ENCODE measurements at places on chromosomes 3 and 15.

DNA sequence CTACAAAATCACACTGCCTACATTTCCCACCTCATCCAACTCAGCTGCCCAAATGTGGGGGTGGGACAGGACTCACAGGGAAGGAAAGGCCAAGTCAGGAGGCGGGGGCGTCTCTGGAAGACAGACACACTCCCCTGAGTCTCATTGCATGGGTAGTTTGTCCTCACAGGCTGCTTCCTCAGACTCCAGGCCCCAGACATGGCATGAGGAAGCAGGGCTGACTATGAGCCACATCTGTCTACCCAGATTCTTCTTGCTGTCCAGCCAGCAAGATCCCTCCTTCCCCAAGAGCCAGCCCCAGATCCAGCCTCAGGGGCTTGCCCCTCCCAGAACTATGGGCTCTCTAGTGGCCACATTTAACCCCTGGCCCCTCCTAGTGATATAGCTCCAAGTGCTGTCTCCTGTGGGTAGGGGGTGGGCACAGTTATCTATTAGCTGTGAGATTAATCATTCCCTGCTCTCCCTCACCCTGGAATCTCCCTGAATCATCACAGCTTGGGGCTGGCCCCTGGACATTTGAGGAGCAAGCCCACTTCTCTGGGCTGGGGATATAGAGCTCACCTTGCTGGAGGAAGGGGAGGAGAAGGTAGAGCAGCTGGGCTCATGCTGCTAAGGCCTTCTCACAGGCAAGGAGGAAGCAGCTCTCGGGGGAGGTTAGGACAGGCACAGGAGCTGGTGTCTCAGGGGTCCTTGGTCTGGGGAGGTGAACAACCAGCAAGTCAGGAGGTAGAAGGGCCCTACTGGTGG, 2.1 kb upstream of the CCDC33 start:
- DNase-seq: no peak

DNA sequence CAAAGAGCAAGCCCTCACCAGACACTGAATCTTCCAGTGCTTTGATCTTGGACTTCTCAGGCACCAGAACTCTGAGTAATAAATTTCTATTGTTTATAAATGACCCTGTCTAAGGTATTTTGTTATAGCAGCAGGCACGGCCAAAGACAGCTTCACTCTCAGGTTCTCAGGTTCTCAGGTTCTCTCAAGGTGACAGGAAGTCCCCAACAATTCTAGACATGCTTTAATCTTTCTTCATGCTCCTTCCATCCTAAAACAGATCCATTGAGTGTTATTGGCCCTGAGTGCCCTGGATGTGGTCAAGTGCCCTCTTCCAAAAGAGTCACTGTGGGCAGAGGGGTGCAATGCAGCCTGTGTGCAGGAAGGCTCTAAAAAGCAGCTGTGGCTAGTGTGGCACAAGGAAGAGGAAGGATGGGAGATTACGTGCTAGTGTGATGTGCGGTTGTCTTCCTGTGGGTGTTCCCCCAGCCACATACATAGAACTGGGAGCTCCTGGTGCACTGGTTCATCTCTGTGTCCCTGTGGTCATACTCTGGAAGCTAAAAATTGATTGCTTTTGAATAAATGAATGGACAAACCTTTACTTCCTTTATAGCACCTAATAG, 11.0 kb upstream of the RAB7A start:
- peak; percentile 40 for DNase-seq

GRCh38 chr3:174330303-174330702, 528.8 kb upstream of the NAALADL2 start:
- DNase-seq: no peak

DNA sequence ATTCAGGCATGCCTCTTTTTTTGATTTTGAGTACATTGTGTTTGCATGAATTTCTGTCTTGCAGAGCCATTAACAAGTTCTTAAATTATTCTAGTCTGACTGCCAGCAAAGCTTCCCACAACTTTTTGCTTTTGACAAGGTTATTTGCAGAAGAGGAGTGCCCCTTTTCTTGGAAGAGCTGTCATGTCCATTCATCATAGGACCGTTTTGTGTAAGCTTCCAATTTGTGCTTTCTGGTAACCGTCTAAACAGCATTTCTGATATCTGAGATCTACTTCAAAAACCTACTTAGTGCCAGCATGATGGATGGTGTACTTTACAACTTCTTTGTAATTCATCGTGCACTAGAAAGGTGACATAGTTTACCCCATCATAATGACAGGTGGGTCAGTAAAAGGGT, 379.7 kb downstream of the NAALADL2 start:
- DNase-seq: no peak

DNA sequence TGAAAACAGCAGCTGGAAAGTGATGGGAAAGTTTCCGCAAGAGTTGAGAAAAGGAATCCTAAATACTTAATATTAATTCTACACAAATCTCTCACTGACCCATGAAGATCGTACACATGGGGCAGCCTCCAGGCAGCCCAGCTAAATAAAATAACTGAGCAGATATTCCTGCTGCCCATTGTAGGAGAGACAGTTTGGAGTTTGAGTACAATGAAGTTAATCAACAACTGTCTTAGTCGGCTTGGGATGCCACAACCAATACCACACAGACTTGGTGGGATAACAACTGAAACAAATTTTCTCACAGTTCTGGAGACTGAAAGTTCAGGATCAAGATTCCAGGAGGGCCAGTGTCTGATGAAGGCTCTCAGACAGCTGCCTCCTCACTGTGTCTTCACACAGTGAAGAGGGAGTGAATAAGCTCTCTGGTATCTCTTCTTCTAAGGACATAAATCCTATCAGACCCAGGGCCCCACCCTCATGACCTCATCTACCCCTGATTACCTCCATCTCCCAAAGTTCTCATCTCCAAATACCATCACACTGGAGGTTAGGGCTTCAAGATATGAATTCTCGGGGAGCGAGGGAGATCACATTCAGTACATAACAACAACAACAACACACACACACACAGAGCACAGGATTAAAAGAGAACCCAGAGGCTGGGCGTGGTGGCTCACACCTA, 9.7 kb downstream of the TRPM7 start:
- DNase-seq: no peak

DNA sequence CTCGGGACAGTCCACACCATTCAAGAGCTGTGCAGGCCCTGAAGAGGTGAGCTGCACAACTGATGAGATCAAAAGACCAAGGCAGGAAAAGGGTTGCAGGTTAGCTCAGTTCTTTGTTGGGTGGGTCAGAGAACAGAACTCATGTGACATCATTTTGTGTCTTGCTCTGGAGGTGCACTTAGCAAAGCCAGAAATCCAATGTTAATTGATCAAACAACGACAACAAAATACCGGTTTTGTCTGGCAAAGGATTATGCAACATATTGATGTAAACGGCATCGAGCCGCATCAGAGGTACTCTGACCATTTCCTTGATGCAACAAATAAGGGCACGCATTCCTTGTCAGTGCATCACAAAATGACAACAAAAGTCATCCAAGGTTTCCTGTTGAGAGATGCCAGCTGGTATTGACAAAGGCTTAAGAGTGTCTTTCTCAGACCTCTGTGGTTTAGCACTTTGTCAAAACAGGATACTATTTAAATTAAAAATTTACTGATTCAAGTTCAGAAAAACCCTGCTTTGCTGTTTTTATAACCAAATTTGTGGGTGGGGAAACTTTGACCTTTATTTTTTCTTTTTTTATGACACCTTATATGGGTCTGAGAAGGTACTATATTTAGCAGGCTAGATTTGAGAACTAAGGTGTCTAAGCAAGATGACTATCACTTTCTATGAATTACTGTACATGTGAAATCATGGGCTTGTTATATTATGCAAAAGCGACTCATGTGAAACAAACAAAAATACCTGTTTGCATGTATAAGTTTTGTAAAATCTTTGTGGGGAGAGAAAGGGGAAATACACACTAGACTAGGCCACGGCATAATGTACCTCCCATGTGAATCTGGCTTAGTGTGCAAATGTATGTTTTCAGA, 496.1 kb downstream of the FOXP1 start:
- DNase-seq: peak; percentile 72

- DNase-seq: no peak
These were observed 7.6 kb upstream of the PLA2G4F start for GRCh38 chr15:42163947-42164550.

GRCh38 chr3:147395899-147396711, 10.2 kb downstream of the ZIC4 start:
- no peak for DNase-seq

DNA sequence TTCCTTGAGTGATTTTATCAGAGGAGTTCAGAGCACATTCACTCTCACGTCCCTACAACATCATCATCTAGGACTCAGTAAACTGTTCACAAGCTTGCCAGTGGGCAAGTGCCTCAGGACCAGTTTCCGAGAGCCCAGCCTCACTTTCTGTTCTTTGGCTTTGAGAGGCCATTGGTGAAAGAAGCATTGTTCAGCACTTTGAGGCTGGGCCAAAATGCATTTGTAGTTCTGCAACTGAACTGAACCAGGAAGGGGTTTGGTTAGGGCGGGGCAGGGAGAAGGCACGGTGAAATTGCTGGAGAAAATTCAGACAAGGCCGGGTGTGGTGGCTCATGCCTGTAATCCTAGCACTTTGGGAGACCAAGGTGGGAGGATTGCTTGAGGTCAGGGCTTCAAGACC, 222.1 kb upstream of the CHRM5 start:
- no peak for DNase-seq

GRCh38 chr3:175948041-175948440, 1088.9 kb downstream of the NAALADL2 start:
- no peak for DNase-seq

DNA sequence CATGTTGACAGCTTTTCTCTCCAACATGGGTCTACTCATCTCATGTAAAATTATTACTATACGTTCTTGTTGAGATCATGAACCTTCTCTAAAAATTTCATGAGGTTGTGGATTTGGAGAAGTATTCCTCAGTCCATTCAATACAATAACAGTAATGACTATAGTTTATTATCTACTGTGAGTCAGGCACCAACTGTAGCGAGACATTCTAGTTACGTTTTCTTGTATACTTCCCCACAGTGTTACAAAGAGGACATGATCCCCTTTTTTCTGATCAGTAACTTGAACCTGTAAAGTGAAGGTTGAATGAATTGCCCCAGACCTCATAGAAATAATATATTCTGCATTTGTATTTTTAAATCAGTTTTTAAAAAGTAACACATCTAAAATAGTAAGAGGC, 76.4 kb downstream of the AKAP13 start:
- no peak for DNase-seq

- DNase-seq: no peak
These were observed 69.2 kb downstream of the MEIS2 start for GRCh38 chr15:37031198-37031597.

- no peak for DNase-seq
These were observed 53.3 kb downstream of the KY start for GRCh38 chr3:134597390-134597970.

Measured in CD4-positive, alpha-beta T cell treated with Interferon alpha-2 for 1 hour (primary cell).